Right ventricle myocardium inferior (tissue), 1 donor: ENCODE measurements at places on chromosomes 6 and 20. TPM values are rescaled to one million over a fixed set of nuclear protein-coding genes. Genes with fewer than 3 reads are reported as not detected.

MRAP2 gene
- total RNA-seq = not detected

KCNQ2 gene
- 1.8 TPM for total RNA-seq

RAMACL gene
- total RNA-seq = 0.43 TPM

RAET1G gene
- 0.22 TPM for total RNA-seq

SAPCD1 gene
- total RNA-seq = 0.57 TPM

OPN5 gene
- not detected for total RNA-seq

DNA sequence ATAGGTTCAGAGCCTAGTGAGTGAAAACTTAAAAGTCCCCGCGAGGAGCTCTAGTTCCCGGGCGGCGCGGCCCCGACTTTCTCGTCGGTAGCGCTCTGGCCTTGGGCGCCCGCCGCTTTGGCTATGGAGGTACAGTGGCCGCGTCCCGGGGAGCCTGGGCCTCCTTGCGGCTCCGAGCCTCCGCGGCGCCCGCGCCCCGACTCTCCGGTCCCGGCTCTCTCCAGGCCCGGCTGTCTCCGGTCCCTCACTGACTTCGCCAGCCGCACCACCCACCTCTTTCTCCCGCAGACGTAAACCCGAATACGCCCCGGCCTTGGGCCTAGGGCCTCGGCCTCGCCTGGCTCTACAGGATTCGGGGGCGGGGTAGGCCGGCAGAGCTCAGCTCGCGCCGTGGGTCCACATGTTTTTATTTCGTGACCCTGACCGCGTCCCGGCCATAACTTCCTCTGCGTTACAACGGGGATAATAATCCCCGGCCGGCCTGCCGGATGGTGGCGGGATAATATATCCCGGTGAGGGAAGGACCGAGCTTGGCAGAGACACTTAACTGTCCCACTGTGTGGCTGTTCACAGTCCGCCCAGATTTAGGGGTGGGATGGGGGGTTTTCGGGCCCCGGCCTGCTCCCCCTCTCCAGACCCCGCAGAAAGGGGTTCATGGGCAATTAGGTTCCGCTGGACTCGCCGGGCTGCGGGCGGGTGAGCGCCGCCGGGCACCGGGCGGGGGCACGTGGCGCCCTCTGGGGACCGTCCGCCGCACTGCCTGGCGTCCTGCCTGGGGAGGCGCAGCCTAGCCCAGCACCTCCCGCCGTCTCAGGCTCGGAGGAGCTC is 10.0 kb upstream of the TBX18 start:
- peak; percentile 76 for DNase-seq

- DNase-seq = no peak
Observed at GRCh38 chr6:154474648-154475428, 35.6 kb downstream of the CNKSR3 start.

- DNase-seq = no peak
Observed at GRCh38 chr20:51972056-51972455, 169.7 kb upstream of the SALL4 start.

DNA sequence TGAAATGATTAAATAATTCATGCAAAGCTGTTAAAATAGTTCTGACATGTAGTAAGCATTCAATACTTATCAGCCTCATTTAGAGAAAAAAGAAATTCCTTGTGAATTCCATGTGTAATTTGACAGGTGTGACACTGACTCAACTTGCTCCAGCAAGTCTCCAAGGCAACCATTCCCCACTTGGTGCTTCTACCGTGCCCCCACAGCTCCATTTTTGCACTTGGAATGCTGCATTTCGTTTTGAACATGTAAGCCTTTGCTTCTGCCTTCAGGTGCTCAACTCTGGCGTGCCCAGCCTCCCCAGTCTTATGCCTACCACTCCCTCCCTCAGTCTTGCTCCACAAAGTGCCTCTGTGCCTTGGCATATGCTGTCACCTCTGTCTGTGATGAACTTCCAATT is 760.6 kb upstream of the CHD6 start:
- DNase-seq = no peak

DNA sequence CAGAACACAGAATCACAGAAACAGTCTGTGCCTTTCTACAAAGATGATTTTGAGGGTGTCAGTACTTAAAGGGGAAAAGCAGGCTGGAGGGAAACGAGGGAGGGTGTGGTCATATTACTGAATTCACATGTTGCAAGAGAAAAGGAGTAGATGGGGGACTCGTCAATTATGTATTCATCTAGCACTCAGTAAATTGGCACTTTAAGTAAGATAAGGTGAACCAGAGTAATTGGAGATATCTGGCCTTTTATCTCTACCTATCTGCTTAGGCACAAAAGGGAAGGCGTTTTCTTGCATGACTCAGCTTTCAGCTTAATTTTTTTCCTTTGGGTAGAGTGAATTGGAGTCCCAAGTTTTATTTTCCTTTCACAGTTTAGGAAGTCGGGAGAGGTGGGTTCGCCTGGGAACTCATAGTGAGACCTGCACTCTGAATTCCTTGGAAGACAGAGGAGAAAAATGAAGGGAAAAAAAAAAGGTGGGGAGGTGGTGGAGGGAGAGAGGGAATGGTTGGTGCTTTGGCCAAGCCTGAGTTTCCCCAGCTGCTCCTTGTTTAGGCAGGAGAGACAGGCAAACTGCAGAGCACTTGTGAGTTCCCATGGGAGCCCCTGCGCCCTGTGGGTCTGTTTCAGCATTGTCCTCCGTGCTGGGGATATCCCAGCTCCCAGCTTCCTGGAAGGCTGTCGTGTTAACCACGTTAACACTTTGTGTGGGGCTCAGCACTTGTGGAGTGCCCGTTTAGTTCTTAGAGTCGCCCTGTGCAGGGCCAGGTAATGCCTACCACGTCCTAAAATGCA is 19.7 kb upstream of the GTSF1L start:
- DNase-seq = no peak

- DNase-seq = no peak
Observed at GRCh38 chr6:109315341-109316110, 66.7 kb downstream of the CD164 start.

GRCh38 chr6:11250108-11250507 is 17.6 kb upstream of the NEDD9 start:
- DNase-seq = no peak

DNA sequence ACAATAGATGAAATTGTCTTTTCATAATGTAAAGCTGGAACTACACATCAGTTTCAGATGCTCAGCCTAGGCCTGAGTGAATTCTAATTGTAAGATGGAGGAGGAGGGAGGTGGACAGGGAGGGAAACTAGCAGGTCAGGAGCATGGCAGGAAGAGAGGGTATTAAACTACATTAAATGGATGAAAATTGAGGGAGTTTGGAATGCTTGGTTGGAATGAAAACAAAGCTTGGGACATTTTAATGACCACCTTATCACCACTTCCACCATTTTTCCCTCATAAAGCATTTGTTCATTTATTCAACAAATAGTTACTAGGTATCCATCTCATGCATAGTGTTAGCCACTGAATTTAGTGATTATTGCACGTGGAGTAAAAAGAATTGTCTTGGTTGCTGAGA is 65.0 kb downstream of the KIZ start:
- no peak for DNase-seq

DNA sequence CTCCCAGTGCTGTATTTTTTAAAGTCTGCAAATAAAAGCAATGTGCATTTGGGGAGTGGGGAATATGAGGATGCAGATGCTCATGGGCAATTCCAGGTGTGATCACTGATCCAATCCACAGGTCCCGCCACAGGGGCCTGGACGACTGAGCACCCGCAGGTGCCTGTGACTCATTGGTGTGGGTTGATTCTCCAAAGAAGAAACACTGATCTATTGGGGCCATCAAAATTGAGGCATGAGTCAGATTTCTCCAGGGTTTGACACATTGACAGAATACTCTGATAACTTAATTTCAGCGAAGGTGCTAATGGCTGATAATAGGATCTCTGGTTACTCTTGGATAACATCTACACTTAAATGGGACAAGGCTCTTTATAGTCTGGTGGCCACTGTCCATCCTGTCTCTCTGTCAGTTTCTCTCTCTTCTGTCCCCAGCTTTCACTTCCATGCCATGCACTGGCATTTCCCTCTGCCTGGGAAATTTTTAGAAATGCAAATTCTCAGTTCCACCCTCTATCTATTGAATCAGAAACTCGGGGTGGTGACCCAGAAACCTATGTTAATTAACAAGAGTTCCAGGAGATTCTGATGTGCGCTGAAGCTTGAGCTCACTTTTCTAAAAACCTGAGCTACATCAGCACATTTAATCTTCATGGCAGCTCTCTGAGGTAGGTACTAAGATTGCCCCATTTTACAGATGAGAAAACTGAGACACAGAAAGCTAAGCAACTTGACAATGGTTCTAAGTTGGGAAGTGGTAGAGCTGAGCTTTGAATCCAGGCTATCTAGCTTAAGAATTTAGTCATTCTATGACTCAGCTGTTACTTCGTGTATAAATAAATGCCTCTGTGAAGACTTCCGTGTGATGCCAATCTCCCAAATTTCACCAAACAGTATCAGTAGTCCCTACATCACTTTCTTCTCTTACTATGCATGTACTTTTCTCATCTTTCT is 10.2 kb upstream of the RCAN2 start:
- DNase-seq = no peak

DNA sequence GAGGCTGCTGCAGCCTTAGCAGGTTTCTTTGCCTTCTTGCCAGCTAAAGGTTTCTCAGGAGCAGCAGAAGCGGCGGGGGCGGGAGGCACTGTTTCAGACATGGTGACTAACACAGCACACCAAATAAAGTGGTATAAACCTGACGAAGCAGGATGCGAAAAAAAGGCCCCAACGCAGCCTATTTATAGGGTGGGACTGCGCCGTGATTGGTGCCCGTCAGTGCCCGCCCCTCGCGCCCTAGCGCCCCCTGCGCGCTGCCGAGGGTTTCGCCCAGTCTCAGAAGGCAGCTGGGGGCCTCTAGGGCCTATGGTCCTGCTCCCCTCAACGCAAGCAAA is 55.0 kb downstream of the TRIM38 start:
- DNase-seq = peak; percentile 74
